ENCODE measurements at places on chromosomes 1 and 21. TPM values are rescaled to one million over a fixed set of nuclear protein-coding genes. Genes with fewer than 3 reads are reported as not detected.
A peak's percentile ranks its signal among the peaks of the same experiment; 100 is the strongest.

The TMEM240 gene
- 7.5 TPM for total RNA-seq

The NECTIN4 gene
- total RNA-seq = not detected

The WNT2B gene
- 1.2 TPM for total RNA-seq

The MAGI3 gene
- total RNA-seq = 4.7 TPM

The NEXN gene
- total RNA-seq = 370 TPM

The MEX3A gene
- 0.16 TPM for total RNA-seq

The OR10J5 gene
- not detected for total RNA-seq

The C1orf141 gene
- total RNA-seq = not detected

The PRDM2 gene
- total RNA-seq = 32.9 TPM

The UBQLN4 gene
- 30.4 TPM for total RNA-seq

The PRELP gene
- 22.9 TPM for total RNA-seq

DNA sequence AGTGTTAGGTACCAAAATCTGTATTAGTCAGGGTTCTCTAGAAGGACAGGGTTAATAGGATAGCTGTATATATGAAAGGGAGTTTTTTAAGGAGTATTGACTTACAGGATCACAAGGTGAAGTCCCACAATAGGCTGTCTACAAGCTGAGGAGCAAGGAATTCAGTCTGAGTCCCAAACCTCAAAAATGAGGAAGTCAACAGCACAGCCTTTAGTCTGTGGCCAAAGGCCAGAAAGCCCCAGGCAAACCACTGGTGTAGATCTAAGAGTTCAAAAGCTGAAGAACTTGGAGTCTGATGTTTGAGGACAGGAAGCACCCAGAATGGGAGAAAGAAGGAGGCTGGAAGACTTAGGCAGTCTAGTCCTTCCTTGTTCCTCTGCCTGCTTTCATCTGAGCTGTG lies 487.5 kb upstream of the CHRM3 start:
- DNase-seq = no peak

DNA sequence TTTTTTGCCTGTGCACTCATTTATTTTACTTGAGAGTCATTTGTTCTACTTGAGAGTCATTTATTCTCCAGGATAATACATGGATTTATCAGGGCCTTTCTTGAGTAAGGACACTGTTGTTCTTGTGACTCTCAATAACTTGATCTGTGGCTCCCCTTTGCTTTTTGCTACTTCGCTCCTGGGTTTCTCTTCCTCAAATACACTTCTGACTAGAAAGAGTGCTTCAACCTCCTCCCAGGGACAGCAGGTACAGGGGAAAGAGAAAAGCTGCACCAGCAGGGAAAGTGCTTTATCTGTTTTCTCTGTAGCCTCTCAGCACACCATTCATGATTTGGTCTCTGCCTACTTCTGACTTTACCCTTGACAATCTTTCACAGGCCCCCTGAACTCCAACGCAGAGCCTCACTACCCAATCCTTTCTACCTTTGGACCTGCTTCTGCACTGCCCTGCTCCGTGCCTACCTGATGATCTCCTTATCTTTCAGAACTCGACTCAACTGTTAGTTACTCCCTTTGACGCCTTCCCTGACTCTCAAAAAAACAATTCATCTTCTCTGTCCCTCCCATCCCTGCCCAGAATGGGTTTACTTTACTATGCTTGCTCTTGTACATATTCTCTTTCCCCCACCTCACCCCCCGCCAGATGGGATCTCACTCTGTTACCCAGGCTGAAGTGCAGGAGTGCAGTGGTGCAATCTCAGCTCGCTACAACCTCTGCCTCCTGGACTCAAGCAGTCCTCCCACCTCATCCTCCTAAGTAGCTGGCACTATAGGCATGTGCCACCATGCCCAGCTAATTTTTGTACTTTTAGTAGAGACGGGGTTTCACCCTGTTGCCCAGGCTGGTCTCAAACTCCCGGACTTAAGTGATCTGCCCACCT lies 15.6 kb upstream of the PIGM start:
- DNase-seq = no peak

DNA sequence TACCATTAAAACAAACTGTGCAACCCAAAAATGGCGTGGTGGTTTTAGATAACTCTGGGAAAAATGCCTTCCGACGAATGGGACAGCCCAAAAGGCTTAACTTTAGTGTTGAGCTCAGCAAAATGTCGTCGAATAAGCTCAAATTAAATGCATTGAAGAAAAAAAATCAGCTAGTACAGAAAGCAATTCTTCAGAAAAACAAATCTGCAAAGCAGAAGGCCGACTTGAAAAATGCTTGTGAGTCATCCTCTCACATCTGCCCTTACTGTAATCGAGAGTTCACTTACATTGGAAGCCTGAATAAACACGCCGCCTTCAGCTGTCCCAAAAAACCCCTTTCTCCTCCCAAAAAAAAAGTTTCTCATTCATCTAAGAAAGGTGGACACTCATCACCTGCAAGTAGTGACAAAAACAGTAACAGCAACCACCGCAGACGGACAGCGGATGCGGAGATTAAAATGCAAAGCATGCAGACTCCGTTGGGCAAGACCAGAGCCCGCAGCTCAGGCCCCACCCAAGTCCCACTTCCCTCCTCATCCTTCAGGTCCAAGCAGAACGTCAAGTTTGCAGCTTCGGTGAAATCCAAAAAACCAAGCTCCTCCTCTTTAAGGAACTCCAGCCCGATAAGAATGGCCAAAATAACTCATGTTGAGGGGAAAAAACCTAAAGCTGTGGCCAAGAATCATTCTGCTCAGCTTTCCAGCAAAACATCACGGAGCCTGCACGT lies 82.1 kb downstream of the PRDM2 start:
- no peak for DNase-seq

- peak; percentile 66 for DNase-seq
These were observed 516 bp downstream of the PHLDA3 start for GRCh38 chr1:201468501-201468843.

DNA sequence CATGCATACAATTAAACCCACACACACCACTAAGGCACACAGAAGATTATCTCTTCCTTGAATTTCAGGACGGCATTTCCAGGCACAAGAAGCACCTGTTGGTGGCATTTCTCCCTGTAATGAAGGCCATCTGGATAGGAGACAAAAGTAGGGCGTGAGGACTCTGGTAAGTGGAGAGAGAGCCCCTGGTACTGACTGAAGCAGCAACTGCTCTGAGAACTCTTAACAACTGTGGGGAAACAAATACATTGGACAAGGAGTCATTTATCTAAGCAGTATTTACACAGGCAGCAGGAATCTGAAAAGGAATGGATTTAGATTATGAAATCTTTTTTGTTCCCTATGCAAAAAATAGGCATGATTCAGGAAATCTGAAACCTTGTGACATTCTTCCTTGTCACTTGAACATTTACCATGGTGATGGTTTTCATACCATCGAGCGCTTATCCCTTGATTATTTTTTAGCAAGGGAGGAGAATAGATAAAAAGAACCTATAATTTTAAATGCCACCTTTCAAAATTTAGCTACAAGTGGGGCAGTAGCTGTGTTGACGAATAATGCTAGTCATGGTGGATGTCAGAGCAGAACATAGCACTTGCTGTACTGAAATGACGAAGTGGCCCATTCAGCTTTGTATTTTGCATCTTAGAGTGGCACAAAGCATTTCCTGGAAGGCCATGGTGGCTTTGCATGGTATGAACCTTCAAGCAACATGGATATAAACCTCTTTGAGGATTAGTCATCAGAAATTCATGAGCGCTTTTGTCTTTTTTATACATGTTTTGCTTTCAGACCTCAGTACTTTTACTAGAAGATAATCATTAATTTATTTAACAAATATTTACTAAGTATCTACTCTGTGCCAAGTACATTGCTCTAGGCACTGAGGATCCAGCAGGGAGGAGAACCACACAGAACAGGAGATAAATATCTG lies 362.0 kb downstream of the ADGRL2 start:
- DNase-seq = no peak

DNA sequence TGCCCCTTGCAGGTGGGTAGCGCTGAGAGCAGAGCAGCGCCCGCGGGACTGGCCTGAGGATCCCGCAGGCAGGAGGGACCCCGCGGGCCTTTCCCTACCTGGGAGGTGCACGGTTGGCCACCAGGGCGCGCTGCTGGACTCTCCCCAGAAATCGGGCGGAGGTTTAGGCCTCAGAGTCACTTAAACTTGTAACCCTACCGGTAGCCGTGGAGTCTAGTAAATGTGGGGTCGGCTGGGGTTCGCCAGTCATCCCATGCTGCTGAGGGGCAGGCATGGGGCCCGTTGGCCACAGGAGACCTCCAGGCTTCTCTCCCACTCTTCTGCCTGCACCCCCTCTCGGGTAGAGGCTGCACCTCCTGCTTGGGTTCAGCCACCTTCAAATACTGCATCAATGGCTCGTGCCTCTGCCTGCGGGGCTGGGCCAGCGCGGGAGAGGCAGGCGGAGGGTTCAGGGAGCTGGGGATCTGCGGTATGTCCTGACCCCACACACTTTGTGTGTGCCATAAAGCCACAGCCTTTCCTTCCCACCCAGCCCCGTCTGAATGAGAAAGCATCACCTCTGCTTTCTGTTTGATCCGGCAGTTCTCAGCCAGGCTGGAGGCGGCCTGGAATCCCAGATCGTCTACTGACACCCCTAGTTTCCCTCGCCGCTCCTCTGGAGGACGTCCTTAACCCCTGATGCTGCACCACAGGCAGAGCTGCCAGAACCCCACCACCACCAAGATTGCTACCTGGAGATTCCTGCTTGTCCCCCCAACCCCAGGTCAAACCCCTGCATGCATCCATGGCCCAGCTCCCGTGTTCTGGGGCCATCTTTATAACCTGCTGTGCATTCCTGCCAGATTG lies 12.3 kb upstream of the GSTM4 start:
- DNase-seq = peak; percentile 91

- DNase-seq = peak; percentile 58
These were observed 189.2 kb downstream of the DYRK1A start for GRCh38 chr21:37555672-37556261.

- DNase-seq = no peak
These were observed 191.6 kb upstream of the ZC3H12A start for GRCh38 chr1:37282764-37283163.

- no peak for DNase-seq
These were observed 22.5 kb downstream of the BATF3 start for GRCh38 chr1:212677136-212677535.

DNA sequence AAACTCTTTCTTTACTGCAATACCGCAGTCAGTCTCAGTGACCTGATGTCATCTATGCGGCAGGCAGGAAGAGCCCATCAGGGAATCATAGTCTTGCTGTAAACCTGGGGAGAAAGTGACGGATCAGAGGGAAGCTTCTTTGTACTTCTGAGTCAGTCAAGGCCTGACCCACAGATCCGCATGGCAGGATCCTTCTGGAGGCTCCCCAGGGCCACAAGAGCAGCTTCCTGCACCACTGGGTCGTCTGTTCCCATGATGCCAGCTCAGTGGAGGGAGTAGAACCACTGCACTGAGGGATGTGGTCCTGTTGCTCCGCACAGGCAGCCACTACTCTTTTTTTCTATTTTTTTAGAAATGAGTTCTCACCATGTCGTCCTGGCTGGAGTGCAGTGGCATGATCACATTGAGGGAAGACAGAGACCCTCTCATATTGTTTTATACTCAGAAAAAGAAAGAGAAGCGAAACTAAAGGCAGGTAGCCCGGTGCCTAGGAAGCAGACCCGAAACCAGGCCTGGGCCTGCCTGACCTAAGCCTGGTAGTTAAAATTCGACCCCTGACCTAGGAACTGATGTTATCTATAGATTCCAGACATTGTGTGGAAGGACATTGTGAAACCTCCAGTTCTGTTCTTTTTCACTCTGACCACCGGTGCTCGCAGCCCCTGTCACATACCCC lies 6.3 kb upstream of the ERVH48-1 start:
- DNase-seq = no peak

- no peak for DNase-seq
These were observed 1382.2 kb upstream of the B3GALT2 start for GRCh38 chr1:194568610-194569009.

GRCh38 chr1:21284206-21285054 lies 5.8 kb downstream of the ECE1 start:
- DNase-seq = no peak

- DNase-seq = peak; percentile 68
These were observed 449 bp downstream of the EPS15 start for GRCh38 chr1:51518586-51519047.

DNA sequence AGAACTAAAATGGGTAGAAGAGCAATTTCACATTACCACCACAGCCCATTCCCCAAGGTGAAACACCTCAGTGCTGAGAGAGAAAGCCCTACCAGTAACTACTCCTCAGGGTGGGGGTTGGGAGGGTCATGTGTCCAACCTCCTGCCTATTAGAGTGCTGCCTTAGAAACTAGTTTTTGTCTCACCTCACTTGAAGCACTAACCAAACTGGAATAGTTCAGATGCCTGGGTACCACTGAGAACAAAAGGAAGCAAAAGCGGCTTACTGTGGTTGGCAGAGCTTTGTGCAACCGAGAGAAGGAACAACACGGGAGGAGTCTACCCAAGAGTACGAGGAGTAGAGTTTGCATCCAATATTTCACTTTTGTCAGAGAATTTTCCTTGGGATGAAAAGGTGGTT lies 1207.5 kb upstream of the ADGRL2 start:
- DNase-seq = no peak
